ENCODE measurements at places on chromosomes 1 and 21.

GRCh38 chr1:151346082-151346768, 827 bp downstream of the RFX5 start:
- DNase-seq, result no peak

GRCh38 chr1:68162761-68163160, 69.6 kb downstream of the WLS start:
- DNase-seq, result no peak

GRCh38 chr1:201353186-201353940, 24.1 kb downstream of the TNNT2 start:
- DNase-seq, result no peak

- DNase-seq, result no peak
Measured at GRCh38 chr1:216778737-216779136, 55.5 kb upstream of the ESRRG start.

DNA sequence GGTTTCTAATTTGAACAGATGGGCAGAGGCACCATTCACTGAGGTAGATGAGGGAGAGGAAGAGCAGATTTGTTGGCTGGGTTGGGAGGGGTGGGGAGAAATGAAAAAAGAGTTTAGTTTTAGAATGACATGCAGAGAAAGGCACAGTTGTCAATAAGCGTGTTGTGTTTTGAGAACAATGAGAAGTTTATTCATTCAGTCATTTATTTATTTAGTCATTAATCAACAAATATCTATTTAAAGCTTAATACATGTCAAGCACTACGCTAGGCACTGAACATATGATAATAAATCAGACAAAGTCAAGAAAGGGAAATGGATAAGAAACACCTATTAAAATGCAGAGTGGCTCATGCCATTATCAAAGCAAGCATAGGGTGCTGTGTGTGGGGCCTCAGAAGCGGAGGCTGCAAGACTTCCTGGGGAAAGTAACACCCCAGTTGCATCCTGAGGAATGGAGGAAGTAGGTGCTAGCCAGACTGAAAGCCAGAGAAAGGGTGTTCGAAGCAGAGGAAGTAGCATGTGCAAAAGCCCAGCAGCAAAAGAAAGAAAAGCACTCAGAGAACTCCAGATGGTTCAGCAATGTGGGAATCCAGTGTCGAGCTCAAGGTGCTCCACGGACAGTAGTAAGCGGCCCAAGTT, 114.1 kb downstream of the RNF220 start:
- no peak for DNase-seq

DNA sequence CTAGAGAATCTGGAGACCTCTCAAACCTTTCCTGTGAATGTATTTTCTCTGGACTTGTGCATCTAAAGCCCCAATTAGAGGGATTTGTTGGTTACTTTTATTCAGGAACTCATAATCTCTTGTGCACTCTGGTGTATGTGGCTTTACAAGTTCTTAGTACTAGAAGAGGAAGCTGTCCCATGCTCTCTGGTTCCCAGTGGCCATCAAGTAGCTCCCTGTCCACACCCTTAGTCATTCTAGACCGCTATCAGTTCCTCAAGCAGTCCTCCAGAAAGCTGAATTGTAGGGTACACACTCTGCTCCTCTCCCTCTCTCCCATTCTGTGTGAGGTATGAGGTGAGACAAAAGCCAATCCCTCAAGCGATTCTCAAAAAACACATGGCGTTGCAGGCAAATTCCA, 470.3 kb downstream of the PTPRC start:
- no peak for DNase-seq

- DNase-seq, result no peak
Measured at GRCh38 chr1:42965378-42965777, 6.7 kb upstream of the SLC2A1 start.

GRCh38 chr1:26772687-26773086, 15.1 kb upstream of the PIGV start:
- no peak for DNase-seq

- DNase-seq, result no peak
Measured at GRCh38 chr1:50427818-50428779, 4.9 kb upstream of the DMRTA2 start.

- no peak for DNase-seq
Measured at GRCh38 chr1:61344696-61345095, 262.3 kb downstream of the NFIA start.

DNA sequence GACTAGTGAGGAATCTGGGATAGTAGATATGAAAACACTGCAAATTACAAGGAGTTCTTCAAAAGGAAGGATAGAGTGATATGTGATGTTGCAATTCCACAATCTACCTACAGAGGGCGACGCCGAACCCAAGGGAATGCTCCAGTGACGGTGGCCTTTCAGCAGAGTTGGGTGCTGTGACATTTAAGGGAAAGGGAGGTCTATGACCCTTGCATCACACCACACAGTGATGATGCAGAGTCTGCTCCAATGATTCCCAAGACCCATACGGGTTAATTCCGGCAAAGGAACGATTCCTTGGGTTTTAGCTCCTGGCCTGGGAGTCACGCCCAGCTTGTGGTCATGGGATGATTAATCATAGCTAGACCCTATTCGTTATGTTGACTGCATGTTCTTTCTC, 123.0 kb upstream of the IGSF21 start:
- DNase-seq, result no peak

GRCh38 chr1:228212415-228212965, 4.6 kb downstream of the OBSCN start:
- DNase-seq, result no peak

GRCh38 chr1:116873680-116874271, 35.9 kb upstream of the PTGFRN start:
- DNase-seq, result no peak

GRCh38 chr1:206430031-206430983, 40.0 kb upstream of the IKBKE start:
- no peak for DNase-seq

GRCh38 chr1:6614019-6614928, 743 bp downstream of the PHF13 start:
- DNase-seq, result no peak

GRCh38 chr21:31414263-31415000, 70.4 kb upstream of the TIAM1 start:
- DNase-seq, result no peak

- no peak for DNase-seq
Measured at GRCh38 chr1:209657140-209657879, 5.1 kb upstream of the LAMB3 start.

DNA sequence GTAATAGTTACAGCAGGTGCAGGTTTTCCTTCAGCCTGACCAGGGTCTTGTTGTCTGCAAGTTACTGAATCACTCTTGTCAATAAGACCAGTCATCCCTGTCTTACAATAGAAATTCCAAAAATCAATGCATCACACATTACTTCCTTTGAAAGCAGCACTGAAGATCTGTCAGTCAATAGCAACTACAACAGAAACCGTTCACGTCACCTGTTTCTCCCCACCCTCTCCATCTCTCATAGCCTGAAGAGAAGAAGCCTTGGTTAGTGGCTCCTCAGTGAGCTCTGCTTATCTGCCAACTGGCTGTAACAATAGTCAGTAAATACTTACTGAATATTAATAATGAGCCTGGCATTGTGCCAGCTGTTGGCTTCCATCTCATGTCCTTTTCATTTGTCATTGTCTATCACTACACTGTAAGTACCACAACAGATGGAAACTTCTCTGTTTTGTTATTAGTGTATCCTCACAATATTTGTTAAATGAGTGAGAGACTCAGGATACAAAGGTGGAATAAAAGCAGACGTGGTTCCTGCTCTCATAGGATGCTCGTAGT, 195.2 kb downstream of the S1PR1 start:
- DNase-seq, result no peak

GRCh38 chr1:109777436-109777835, 13.7 kb upstream of the EPS8L3 start:
- no peak for DNase-seq

- no peak for DNase-seq
Measured at GRCh38 chr1:19636065-19636464, 8.0 kb upstream of the NBL1 start.

DNA sequence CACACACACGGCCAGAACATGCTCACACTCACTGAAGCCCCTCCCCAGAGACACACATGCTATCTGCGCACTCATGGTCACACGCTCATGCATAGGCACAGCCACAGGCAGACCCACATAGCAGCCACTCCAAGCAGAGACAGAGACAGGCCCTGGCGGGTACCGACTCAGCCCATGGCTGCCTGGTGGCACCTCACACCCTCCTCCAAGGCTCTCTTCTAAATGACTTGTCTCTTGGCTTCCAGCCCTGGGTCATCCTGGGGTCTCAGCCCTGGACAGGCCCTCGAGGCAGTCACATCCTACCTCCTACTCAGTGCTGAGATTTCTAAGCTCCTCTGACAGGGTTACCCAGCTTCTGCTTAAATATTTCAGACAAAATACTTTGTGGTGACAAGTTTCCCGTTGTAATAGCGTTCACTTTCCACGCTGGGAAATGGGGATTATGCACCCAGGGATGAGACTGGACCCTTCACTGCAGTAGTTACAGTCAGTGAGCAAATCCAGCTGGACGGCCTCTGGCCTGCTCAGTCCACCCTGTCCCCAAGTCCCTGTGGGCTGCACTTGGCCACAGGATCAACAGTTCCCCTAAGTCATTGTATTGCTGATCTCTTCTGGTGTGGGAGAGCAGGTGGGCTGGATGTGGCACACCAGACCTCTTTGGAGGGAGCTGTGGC, 2.9 kb upstream of the NFASC start:
- DNase-seq, result no peak

GRCh38 chr1:25799935-25800702, at the start of gene SELENON:
SELENON (plus strand) TSS chr1:25800193; CDS start chr1:25800231, 38 bp downstream.
- DNase-seq, result no peak

GRCh38 chr1:152933196-152933595, 13.8 kb upstream of the SPRR5 start:
- no peak for DNase-seq

- peak; percentile 76 for DNase-seq
Measured at GRCh38 chr1:243421784-243422183, 165.9 kb downstream of the SDCCAG8 start.

DNA sequence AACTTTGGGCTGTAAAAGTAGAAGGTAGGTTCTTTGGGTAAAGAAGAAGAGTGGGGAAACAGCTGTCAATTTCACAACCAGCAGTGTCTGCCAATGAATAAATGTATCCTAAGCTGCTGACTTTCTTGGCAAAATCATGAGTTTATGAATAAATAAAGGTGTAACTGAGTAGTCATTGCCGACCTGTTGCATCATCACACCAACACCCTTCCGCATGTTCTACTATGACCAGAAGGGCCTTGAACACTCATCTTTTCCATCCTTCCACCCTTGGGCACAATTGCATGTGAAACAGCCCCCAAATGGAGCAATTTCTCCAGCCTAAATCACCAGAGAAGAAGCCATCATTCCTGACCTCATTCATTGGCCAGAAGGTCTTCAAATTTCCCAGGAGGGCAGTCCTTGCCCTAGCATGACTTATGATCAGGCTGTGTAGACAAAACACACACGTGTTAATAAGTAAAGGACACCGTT, 31.2 kb upstream of the QSOX1 start:
- DNase-seq, result no peak

DNA sequence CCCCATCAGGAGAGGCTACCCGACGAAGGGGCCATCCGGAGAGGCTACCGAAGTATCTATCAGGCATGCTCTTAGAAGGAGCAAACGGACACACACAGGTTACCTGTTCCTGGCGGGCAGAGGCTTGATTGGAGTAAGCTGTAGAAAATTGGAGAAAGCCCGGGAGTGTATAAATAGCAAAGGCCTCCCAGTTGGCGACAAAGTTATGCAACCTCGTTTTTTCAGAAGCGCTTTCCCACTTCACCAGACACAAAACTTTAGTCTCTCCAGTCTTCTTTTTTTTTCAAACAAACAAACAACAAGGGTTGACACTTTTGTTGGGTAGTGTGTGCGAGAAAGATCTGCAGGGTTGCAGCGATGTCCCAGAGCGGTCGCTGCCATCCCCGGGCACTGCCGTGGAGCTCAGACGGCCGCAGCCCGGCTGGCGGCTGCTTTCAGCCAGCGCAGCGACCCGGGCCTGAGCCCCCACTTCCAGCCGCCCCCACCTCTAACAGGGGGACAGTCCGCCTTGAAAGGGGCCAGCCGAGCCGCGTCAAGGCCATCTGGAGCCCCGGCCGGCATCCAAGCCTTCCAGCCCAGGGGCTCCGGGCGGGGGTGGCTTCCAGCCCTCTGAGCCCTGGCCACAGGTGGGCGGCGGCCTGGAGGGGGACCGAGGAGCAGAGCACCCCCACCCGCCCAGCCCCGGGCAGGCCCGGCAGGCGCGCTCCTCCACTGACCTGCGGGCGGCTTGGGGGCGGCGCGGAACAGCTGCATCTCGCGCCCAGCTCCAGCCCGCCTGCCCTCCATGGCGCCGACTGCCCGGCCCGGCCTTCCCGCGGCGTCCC, 616 bp downstream of the MCOLN3 start:
- DNase-seq, result no peak

- no peak for DNase-seq
Measured at GRCh38 chr1:115728341-115728740, 40.2 kb downstream of the CASQ2 start.

- no peak for DNase-seq
Measured at GRCh38 chr21:38982804-38983203, 177.1 kb downstream of the ETS2 start.

- no peak for DNase-seq
Measured at GRCh38 chr1:56508523-56508983, 70.8 kb downstream of the PLPP3 start.

DNA sequence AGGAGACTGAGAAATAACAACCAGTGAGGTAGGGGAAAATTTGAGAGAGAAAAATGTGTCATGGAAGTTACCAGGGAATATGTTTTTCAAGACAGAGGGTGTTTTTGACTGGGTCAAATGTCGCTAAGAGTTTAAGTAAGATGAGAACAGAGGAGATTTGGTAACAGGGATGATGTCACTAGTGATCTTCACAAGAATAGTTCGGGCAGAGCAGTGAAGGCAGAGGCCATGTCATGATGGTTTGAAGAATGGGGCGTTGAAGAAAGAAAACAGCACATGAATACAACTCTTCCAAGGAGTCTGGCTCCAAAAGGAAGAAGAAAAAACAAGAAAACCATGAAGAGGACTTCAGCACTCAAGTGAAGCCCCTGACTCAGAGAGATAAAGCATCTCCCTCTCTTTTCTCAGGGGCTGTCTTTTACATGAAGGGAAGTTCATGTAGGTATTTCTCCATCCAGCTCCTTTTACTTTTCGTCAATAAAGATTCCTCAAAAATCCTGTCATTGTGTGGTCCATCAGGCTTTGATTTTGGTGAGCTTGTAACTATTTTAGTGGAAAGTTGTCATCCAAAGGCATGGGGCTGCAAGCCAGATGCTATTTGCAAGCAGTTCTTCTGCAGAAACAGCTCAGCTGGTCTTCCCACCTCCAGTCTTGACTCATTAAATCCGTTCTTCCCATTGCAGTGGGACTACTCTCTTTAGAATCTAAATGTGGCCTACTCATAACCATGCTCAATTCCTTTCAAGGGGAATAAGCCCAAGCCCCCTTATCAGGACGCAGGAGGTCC, 397.3 kb downstream of the LMX1A start:
- no peak for DNase-seq

All from NCI-H774 (cell line).